NCI-H2227 treated with DMSO at 0.1 percent for 48 hours (cell line): ENCODE measurements at places on chromosomes 5 and 9.

GRCh38 chr5:118687100-118687499 lies 301.2 kb downstream of the DTWD2 start:
- no peak for DNase-seq

DNA sequence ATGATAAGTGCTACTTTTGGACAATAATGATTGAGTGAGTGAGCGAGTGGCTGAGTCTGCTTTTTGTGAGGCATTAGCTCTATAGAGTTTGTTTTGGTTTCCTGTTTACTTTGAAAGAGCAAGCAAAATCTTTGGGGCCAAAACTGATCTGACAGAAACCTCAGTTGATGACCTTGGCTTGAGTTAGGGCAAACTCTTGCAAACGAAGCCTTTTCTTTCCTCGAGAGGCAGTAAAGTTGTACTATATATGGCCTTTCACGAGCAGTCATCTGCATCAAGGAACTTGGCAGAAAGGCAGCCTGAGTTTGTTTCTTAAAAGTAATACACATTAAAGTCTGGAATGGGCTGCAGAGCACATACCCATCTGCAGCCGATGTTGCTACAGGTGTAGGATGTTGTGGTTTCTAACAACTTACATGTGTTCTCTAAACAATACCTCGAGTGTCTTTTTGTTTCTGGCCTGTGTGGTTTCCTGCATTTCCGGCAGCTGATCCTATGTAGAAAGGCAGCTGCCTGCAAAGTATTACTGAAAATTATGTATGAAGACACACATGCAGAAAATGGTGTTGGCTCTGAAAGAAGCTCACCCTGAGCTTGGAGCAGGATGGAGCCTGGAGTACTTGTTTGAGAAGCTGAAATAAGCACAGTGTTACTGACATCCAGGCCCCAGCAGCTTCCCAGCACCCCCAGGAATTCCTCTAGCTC lies 60.8 kb downstream of the FOXD1 start:
- no peak for DNase-seq

GRCh38 chr5:162684145-162684544 lies 616.6 kb downstream of the GABRG2 start:
- DNase-seq = no peak

DNA sequence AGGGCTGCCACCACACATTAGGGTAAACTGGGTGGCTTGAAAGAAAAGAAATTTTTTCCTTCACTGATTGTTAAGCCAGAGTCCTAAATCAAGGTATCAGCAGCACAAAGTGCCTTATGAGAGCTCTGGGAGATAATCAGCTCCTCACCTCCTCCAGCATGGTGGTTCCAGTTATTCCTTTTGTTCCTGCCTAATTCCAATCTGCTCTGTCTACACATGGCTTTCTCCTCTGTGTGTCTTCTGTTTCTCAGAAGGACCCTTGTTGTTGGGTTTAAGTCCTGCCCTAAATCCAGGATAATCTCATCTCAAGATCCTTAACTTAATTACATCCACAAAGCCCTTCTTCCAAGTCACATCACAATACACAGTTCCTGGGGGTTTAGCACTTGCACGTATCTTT lies 1352.0 kb upstream of the CDH9 start:
- DNase-seq = no peak

DNA sequence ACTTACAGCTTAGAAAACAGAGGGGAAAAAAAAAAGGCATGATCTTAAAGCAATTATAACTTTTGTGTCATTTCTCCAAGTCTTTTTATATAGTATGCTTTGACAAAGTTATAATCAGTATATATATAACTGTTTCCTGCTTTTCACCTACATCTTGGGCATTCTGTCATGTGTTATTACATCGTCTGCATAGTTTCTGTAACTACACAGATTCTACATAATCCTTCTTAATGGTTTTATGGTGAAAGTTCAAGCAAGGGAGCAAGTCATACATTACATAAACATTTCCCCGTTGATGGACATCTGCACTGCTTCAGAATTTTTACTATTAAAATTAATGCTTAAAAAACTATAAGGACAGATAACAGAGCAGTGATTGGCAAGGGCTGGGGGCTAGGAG lies 12.1 kb downstream of the FEM1C start:
- no peak for DNase-seq
